ENCODE measurements at places on chromosomes 2 and 18.

- no peak for DNase-seq
Observed at GRCh38 chr2:166013878-166014277, 60.3 kb upstream of the TTC21B start.

DNA sequence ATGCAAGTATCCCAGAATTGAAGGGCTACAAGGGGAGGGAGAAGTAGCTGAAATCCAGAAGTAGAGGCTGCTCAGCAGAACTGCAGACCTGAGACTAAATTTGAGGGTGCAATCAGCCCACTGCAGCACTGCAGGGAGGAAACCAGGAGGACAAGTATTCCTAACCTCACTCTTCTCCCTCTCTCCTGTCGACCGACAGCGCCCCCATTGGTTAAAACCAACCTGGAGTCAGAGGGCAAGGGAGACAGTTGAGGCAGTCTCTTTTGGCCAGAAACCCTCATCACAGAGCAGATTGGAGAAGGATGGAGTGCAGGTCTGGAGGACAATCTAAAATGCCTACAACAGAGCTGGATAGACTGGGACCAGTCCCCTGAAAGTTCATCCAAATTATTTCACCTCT, 768.9 kb upstream of the KLHL29 start:
- DNase-seq: no peak

DNA sequence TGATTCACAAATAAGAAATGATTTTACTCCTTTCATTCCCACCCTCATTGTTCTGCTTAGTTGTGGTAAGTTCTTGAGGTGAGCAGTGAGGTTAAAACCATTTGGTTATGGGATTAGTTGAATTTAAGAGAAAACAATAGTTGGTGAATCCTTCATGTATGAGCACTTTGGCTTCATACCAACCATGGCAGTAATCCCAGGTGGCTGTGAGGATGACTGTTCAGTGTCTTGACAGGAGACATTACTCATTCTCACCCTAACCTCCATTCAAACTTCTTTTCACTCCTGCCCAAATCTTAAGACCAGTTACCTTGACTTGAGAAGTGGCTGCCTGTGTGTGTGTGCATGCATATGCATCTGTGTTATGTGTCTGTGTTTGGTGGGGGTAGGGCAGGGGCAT, 143.1 kb downstream of the SETBP1 start:
- no peak for DNase-seq

DNA sequence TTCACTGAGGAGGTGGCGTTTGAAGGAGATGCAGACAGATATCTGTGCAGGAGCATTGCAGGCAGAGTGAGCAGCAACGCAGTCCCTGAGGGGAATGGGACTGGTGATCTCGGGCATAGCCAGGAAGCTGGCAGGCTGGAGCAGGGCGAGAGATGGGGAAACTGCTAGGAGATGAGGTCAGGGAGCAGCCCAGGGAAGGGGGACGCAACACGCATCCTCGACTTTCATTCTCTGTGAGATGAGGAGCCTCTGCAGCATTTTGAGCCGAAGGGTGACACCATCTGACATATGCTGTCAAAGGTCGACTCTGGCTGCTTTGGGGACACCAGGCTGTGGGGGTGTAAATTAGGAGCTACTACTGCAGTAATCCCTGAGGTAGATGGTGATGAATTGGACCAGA, 4.3 kb upstream of the CHRNA1 start:
- no peak for DNase-seq

GRCh38 chr2:226618875-226619605, 180.6 kb downstream of the IRS1 start:
- no peak for DNase-seq

DNA sequence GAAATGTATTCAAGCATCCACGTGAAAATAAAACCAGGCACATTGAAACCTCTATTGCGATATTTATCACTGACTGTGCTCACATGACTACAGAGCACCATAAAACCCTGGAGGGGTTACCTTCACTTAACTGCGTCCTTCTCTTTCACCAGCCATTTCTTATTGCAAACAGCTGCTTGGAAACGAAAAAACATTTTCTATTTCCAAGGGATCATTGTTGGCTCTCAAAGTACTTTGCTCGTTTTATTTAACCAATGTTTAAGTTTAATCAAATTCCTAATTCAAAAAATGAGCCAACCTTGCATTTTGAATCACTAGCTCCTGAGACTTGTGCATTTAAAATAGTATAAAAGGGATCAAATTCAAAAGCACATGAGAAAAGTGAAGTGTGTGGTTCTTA, 134.4 kb downstream of the OSR1 start:
- DNase-seq: no peak

- DNase-seq: no peak
Observed at GRCh38 chr2:118850168-118850900, 2.9 kb upstream of the EN1 start.

- peak; percentile 6 for DNase-seq
Observed at GRCh38 chr2:100606726-100607343, 44.0 kb downstream of the PDCL3 start.

DNA sequence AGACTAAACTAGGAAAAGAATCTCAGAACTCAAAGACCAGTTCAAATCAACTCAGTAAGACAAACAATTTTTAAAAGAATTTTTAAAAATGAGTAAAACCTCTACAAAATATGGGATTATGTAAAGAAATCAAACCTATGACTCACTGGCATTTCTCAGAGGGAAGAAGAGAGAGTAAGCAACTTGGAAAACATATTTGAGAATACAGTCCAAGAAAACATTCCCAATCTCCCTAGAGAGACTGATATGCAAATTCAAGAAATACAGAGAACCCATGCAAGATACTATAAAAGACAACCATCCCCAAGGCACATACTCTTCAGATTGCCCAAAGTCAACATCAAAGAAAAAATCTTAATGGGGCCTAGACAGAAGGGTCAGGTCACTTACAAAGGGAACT, 162.7 kb downstream of the WDPCP start:
- DNase-seq: no peak

- no peak for DNase-seq
Observed at GRCh38 chr2:230226051-230226551, 565 bp downstream of the SP140 start.

DNA sequence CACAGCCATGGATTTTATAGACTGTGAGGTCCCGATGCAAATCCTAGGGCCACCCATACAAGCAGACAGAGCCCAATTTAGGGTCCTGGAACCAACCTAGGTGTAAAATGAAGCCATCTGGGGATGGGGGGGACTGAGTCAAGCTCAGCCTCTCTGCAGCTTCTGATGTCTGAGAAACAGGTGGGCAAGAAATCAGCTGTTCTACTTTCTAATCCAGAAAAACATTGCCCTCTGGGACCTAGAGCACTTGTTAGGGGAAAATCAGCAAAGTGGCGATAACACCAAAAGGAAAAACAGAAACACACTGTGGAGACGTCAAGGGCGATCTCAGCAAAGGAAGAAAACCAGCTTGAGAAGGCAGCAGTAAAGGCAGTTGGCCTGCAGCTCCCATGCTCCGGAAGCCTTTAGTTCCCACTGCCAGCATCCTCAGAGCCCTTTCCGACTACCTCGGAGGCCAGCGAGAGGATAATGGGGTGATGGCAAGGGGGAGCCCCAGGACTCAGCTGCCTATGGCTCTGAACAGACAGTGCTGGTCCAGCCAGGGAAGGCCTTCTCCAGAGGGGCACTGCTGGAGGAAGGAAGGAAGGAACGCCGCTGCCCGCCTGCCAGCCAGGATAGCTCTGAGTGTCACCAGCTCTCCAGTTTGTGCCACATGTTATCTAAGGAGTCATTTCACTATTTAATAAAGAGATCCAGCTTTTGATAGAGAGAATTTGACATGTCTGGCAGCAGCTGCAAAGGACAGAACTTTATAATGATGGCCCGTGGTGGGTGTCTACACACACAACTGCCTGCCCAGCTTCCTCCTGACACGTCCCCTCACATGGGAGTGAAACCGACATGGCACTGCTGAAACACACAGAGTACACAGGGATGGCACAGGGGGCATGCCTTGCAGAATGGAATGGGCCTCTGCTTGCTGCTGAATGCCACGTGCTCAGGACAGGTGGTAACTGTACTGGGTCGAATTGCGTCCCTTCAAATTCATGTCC, 37.7 kb downstream of the HS1BP3 start:
- DNase-seq: no peak

GRCh38 chr2:161373942-161374341, 42.2 kb upstream of the TBR1 start:
- DNase-seq: no peak

DNA sequence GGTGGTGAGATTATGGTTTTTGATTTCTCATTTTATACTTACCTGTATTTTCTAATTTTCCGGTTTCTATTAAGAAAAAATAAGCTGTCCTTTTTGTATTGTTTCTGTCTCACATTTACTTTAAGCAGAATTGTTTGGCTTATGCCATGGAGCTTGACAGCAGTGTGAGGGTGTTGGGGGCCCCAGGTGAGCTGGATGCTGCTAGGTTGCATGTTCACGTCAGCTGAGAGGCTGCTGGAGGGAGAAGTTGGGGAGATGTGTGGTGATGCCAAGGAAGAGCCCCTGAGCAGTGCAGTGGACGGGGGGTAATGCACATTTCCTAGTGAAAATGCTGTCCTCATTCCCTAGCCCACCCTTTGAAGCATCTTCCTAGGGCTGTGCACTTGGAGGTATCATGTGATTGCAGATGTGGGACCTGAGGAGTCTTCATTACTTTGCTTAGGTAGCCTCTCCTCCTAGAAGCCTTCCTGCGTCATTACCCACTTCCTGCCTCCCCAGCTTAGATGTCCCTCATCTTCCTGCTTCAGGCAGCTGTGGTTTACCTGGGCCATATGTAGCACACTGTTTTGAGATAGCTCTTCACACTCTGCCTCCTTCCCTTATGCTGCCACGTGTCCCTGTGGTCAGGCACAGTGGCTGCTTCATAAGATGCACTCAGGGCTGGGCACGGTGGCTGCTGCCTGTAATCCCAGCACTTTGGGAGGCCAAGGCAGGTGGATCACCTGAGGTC, 16.2 kb downstream of the ATG16L1 start:
- DNase-seq: peak; percentile 61

- no peak for DNase-seq
Observed at GRCh38 chr2:84880645-84881521, at the start of gene TRABD2A. Gene TRABD2A, minus strand, starts transcription at chr2:84881084. Its CDS starts 45 bp downstream, at chr2:84881039.

- DNase-seq: no peak
Observed at GRCh38 chr2:229931241-229931640, 8.9 kb downstream of the FBXO36 start.

- no peak for DNase-seq
Observed at GRCh38 chr2:217784996-217785543, 217.7 kb downstream of the TNS1 start.

- DNase-seq: no peak
Observed at GRCh38 chr2:765369-765768, 88.2 kb upstream of the TMEM18 start.

Measured in stimulated activated CD8-positive, alpha-beta memory T cell treated with anti-CD3 and anti-CD28 coated beads, Interleukin-7, amount 100 ng/mL, for 1 hour (primary cell).